ENCODE measurements at places on chromosomes 4 and X.

- DNase-seq, result no peak
Measured at GRCh38 chr4:120109406-120109805, 42.8 kb upstream of the MAD2L1 start.

GRCh38 chr4:181345931-181346330 is 897.3 kb upstream of the TENM3 start:
- DNase-seq, result no peak

DNA sequence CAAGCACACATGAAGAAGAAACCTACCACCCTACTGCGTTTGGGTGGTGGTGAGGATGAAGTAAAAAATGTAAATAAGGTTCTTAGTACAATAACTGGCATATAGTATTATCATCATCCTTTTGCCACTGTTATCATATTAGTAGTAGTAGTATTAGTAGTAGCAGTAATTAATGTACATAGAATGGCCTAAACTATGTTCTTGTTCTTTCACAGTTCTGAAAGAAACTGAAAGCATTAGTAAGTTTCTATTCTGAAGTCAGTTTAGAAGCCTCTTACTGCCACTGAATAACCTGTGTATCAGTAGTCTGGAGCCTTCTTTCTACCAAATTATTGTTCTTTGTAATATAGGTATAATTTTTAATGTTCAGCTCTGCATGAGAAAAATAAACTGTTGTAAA is 21.0 kb downstream of the COL4A6 start:
- DNase-seq, result no peak

DNA sequence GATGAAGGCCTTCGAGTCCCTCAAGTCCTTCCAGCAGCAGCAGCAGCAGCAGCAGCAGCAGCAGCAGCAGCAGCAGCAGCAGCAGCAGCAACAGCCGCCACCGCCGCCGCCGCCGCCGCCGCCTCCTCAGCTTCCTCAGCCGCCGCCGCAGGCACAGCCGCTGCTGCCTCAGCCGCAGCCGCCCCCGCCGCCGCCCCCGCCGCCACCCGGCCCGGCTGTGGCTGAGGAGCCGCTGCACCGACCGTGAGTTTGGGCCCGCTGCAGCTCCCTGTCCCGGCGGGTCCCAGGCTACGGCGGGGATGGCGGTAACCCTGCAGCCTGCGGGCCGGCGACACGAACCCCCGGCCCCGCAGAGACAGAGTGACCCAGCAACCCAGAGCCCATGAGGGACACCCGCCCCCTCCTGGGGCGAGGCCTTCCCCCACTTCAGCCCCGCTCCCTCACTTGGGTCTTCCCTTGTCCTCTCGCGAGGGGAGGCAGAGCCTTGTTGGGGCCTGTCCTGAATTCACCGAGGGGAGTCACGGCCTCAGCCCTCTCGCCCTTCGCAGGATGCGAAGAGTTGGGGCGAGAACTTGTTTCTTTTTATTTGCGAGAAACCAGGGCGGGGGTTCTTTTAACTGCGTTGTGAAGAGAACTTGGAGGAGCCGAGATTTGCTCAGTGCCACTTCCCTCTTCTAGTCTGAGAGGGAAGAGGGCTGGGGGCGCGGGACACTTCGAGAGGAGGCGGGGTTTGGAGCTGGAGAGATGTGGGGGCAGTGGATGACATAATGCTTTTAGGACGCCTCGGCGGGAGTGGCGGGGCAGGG is 568 bp downstream of the HTT start:
- no peak for DNase-seq

- no peak for DNase-seq
Measured at GRCh38 chrX:133685822-133686221, 270.5 kb upstream of the GPC4 start.

- no peak for DNase-seq
Measured at GRCh38 chr4:23423540-23423939, 466.3 kb downstream of the PPARGC1A start.
